ENCODE measurements at places on chromosomes 4 and X.

GRCh38 chr4:147651563-147651962, 32.4 kb downstream of the PRMT9 start:
- no peak for DNase-seq

GRCh38 chr4:97770222-97770621, 373.1 kb downstream of the STPG2 start:
- DNase-seq, result no peak

DNA sequence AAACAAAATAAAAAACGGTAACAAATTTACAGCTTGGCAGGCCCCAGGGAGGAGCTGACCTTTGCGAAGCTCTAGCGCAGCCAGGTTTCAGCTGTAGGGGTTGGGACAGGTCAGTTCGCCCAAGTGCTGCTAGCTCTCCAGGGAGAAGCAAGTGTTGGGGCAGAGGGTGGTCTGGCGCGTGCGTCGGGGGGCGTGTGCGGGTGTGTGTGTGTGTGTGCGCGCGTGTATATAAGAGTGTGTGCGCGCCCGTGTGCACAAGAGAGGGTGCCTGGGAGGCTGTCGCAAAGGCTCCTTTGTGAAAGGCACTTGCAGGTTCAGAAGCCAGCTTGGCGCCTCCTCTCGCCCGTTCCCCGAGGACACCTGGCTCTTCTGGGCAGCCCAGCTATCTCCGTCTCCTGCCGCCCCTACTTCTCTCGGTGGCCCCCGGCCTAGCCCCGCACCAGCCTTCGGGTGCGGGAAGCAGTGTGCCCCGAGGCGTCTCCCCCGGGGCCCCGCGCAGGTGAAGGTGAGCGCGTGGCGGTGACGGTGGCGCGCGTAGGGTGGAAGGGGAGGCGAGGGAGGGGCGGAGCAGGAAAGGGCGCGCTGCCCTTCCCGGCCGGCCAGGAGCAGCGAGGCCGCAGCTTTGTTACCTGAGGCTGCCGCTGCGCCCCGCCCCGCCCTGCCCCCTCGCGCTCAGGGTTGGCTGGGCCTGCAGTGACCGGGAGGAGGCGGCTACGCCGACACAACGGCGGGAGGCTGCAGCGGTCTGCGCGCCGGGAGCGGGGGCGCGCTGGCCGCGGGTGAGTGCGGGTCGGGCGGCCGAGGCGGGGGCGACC, at the start of gene FHDC1:
Gene FHDC1, plus strand, starts transcription at position 693 of the 815 bp plus-strand sequence. CDS start 6,735 bp downstream, outside the sequence.
- DNase-seq, result peak; percentile 26

- DNase-seq, result no peak
Measured at GRCh38 chr4:1249731-1250526, 999 bp upstream of the CTBP1 start.

GRCh38 chr4:149120331-149121022, 678.3 kb upstream of the NR3C2 start:
- DNase-seq, result no peak

DNA sequence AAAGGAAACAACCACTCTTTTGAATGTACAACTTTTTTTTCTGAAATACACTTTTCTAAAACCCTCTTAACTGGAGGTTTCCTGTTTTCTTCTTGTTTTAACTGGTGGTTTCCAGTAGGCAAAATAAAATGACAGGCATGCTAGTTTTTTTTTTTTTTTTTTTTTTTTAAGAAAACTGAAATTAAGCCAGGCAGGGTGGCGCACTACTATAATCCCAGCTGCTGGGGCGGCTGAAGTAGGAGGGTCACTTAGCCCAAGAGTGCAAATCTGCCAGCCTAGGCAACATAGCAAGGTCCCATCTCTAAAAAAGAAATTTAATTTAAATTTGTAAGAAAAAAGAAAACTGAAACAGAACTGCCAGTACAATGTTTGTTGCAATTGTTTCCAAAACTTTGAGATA, 44.0 kb downstream of the TMEM144 start:
- no peak for DNase-seq

- no peak for DNase-seq
Measured at GRCh38 chrX:54891573-54891972, 29.1 kb upstream of the TRO start.

DNA sequence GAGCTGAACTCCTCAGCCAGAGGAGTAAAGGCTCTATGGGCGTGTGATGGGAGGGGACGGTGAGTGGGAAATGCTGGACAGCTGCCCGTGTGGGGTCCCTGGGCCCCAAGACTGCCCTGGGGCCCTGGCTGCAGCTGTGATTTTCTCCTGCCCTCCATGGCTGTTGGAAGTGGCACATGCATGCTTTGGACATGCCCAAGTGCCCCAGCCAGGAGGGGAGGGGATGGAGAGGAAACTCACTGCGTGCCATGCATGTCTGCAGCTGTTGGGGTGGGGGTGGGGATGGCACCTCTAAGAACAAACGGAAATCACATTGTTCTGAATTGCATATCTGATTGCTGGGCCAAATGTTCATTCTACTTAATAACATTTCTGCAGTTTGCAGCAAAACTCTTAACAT, 52.4 kb downstream of the MID2 start:
- no peak for DNase-seq

DNA sequence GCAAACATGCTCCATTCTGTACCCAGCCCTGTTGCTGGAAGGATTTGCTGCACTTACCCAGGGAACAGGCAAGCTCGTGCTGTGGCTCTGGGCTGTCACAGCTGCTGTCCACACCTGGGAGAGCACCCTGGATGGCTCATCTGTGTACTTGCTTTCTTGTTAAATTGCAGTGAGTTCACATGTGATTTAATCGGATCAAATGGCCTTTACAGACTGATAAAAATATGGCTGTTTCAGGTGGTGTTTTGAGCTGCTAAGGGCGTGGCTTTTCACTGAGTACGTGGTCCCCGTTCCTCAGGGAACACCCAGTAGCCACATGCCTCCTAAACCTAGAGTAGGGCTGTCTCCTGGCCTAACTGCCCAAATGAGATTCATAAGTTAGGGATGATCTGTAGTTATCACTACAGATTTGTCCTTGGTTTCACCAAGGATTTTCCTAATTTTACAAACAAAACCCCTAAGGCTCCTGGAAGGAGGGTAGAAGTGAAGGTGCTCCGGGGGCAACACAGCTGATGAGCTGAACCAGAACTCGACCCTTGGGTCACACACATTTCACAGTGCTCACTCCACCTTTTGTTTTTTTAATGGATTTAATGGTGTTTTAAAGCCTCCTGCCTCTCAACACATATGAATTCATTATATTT, 13.7 kb downstream of the KLKB1 start:
- no peak for DNase-seq

GRCh38 chr4:182147391-182147790, 95.8 kb upstream of the TENM3 start:
- DNase-seq, result no peak

- DNase-seq, result no peak
Measured at GRCh38 chr4:169351872-169352271, 81.1 kb upstream of the SH3RF1 start.

DNA sequence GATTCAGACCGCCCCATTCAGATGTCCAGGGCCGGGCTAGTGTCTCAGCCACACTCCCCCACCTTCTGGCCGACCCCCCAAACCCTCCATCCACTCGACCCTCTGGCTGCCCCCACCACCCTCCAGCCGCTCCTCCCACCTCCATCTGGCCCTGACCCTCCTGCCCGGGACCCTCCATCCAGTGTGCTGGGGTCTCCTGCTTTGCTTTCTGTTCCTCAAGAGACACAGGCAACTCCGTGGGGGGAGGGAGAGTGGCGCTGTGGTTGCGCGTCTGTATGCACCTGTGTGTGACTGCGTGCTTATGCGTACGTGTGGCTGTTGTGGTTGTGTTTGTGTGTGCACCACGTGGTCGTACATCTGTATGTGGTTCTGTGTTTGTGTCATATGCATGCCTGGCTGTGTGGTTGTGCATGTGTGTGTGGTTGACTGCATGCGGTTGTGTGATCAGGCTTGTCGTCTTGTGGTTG, 33.3 kb downstream of the CPLX1 start:
- DNase-seq, result no peak

DNA sequence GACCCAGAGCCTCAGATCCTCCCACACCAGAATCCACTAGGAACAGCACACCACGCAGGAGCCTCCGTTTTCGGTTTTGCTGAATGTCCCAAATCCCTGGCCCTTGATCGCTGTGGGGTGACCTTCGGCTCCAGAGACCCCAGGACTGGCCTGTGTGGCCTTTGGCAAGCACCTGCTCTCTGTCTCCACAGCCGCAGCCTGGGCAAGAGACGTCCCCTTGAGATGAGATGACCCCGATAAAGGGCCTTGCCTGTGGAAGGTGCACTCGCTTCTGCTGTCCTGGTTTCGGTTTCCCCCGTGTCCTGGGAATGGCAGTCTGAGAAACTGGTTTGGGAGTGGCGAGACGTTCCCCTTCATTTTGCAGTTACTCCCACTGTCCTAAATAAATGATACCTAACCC, 9.6 kb downstream of the PSAPL1 start:
- no peak for DNase-seq

DNA sequence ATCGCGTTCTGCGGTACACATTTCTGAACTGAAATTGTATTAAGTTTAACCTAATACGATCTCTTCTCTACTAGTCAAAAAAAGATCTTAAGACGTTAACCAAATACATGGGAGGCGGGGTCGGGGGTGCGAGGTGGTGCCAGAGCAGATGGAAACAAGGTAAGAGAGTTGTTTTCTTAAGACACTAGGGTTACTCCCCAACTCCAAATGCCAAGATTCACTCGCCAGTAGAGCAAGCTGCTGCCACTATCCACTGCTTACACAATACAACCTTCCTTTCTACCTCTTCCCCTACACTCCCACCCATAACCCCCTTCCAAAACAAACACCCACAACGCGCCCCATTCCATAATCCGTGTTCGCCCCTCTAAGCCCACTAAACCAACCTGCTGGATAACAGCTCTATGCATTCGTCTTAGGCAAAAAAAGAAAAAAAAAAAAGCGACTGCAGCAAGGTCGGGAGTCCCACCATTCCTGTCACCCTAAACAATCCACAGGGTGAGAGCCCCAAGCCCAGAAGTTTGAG, 1.3 kb downstream of the LCORL start:
- DNase-seq, result no peak

DNA sequence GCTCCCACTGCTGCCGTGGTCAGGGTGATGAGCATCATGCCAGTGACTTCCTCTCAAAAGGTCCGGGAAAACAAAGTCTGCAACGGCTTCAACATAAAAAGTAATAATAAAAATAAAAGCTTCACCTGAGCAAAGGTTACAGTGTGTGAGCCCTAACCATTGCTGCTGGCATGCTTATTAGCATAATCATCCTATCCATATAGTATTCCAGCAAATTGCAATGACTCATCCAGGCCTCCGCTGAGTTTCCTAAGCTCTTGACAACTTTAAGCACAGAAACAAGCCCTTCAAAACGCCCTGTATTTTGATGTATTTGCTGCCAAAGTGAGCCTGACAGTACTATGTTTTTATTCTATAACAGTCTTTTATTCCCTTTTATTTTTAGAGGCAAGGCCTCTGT, 100.5 kb downstream of the AASDH start:
- no peak for DNase-seq

DNA sequence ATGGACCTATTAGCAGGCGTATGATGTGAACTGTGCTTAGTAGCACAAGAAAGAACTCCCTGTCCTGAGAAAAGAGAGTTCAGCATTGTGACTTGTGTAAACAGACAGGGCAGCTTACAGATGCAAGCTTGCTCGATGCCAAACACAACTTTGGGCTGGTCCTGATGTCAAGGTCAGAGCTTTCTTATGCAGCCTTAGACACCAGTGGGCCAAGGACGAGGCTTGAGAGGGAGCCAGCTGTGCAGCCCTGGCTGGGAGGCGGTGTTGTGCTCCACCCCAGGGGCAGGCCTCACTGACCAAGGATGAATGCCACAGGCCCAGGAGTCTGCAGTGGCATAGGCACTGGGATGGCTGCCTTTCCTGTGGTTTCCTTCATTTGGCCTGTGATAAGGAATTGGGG, 35.4 kb downstream of the JADE1 start:
- DNase-seq, result no peak

DNA sequence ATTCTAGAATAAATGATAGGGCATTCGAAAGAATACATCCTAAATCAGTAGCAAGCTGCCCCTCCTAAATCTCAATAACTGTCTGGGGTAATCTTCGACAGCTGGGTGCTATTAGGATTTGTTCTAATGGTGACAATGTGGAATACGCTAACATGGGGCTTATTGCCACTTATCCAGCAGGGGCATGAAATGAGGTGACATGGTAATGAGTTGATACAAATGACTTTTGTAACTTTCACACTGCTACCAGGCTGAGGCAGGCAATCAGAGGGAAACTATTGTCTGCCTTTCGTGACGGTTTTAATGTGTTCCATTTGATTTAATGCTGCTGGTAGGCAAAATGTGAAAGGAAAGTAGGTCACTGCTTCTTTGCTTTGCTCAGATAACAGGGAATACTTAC, 1047.4 kb upstream of the PABPC4L start:
- no peak for DNase-seq

DNA sequence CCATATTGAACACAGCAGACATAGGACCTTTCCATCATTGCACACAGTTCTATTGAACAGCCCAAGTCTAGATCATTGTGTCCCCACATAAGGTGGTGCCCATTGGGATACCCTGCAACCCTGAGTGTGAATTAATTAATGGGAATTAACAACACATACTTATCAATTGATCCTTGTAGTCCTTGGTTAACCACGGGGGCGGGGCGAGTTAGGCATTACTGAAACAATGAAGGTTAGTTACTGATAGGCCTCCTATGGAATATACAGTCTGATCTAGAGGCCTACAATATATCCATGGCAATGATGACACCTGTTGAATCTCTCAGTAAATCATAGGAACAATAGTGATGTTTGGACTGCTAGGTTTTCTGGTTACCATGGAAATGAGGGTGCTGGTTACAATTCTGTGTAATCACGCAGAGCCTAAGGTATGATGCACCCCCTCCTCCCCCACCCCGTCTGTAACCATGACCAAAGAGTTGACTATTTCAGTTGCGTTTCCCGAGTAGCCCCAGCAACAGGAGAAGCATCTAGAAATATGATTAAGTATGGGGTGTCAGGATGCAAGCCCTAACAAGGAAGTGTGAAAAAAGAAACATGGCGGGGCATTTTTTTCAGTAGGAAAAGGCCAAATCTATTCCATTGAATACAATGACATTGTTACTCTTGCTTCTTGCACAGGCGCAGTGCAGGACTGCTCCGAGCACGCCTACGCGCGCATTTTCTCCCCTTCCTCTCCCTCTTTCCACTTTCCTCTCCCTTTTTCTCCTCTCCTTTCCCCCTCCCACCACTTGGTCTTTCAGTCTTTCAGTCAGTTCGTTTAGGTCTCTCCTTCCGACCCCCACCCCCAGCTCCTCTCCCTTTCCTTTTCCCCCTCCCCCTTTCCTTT, 677 bp upstream of the NONO start:
- DNase-seq, result no peak

GRCh38 chr4:17142232-17142711, 243.8 kb upstream of the LDB2 start:
- no peak for DNase-seq

GRCh38 chr4:122899682-122900081, 22.7 kb downstream of the NUDT6 start:
- no peak for DNase-seq

- DNase-seq, result no peak
Measured at GRCh38 chr4:152187693-152188092, 348.2 kb downstream of the FBXW7 start.

DNA sequence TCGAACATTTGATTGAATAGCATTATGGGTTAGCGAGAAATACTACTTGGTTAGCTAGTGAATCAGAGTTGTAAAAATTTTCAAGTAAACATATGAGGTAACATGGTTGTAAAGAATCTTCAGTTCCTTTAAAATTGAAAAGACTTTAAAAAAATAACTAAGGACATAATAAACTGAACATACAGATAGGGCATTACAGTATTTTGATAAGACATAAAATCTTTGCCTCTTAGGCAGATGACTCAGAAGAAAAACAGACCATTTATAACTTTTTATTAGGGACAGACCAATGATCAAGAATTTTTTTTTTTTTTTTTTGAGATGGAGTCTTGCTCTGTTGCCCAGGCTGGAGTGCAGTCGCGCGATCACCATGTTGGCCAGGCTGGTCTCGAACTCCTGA, 43.1 kb downstream of the PNMA5 start:
- no peak for DNase-seq

All from NCI-H1048 (cell line).